Prostate gland (tissue), 2 donors: ENCODE measurements at places on chromosomes 5 and 9. TPM values are rescaled to one million over a fixed set of nuclear protein-coding genes. Genes with fewer than 3 reads are reported as not detected.

Gene MEIKIN
- total RNA-seq, result not detected

Gene TUT7
- 112 TPM for total RNA-seq

Gene UBAC1
- total RNA-seq, result 59.1 TPM

DNA sequence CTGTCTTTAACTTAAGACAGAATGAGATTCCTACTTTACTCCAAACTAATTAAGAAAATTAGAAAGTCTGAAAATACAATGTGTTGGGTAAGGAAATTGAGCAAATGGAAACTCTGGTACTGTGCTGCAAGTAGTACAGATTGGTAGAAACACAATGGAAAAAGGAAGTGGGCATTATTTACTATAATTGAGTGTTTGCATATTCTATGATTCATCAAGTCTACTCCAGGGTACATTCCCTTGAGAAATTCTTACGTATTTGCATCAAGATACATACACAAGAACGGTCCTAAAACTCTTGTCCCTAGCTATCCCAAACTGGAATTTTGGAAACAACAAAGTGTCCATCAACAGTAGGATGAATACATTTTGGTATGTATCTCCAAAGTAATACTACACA lies 123.5 kb upstream of the TARS1 start:
- H3K36me3 ChIP-seq, result no peaks in the 10 kb centered on the region
- no peak overlapping the region for H3K27ac ChIP-seq
- no peaks in the 10 kb centered on the region for H3K4me1 ChIP-seq

GRCh38 chr9:85994191-85994590 lies 53.2 kb downstream of the NAA35 start:
- H3K27me3 ChIP-seq, result no peaks in the 10 kb centered on the region
- no peak overlapping the region for H3K4me3 ChIP-seq
- H3K4me1 ChIP-seq, result no peaks in the 10 kb centered on the region
- H3K36me3 ChIP-seq, result no peaks in the 10 kb centered on the region
- H3K27ac ChIP-seq, result no peak overlapping the region

DNA sequence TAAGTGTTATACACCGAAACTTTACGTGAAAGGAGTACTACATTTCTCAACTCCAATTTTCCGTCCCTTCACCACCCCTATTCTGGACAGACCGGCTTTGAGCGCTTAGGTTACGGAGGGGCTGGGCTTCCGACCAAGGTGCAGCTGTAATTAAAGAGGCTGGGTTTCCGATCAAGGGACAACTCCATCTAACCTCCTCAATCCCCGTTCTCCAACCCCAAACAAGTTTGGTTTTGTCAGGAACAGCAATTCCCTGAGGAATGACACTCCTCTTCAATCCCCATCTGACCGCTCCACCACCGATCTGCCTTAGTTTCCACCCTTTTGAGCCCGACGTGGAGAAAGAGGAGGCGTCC lies 577 bp downstream of the TUT7 start:
- H3K36me3 ChIP-seq, result no peaks in the 10 kb centered on the region
- DNase-seq, result peak; percentile 55
- no peaks in the 10 kb centered on the region for H3K4me1 ChIP-seq
- H3K4me3 ChIP-seq, result peak overlapping the region; percentile 85
- no peaks in the 10 kb centered on the region for H3K27me3 ChIP-seq

Gene OR1L6
- not detected for total RNA-seq

DNA sequence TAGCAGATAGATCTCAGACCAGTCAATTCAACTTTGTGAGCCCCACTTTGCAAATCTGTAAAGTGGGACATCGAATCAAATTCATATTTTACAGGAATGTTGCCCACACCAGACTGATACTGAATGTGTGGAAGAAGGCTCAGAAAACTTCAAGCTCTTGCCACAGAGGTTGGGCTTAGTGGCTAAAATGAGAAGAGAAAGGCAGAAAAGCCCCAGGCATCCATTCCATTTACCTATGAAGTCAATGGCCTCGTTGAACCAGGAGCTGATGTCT lies 1.7 kb downstream of the DUSP1 start:
- peaks cover 12% of the 10 kb centered on the region for H3K36me3 ChIP-seq
- DNase-seq, result no peak
- peak overlapping the region; percentile 92 for H3K4me3 ChIP-seq
- peak overlapping the region; percentile 100 for H3K27ac ChIP-seq
- no peaks in the 10 kb centered on the region for H3K27me3 ChIP-seq
- peaks cover 6% of the 10 kb centered on the region for H3K4me1 ChIP-seq

- no peaks in the 10 kb centered on the region for H3K27me3 ChIP-seq
- no peaks in the 10 kb centered on the region for H3K36me3 ChIP-seq
- DNase-seq, result no peak
- no peak overlapping the region for H3K4me3 ChIP-seq
- H3K4me1 ChIP-seq, result no peaks in the 10 kb centered on the region
Measured at GRCh38 chr5:3011764-3012017, 260.2 kb upstream of the IRX2 start.

DNA sequence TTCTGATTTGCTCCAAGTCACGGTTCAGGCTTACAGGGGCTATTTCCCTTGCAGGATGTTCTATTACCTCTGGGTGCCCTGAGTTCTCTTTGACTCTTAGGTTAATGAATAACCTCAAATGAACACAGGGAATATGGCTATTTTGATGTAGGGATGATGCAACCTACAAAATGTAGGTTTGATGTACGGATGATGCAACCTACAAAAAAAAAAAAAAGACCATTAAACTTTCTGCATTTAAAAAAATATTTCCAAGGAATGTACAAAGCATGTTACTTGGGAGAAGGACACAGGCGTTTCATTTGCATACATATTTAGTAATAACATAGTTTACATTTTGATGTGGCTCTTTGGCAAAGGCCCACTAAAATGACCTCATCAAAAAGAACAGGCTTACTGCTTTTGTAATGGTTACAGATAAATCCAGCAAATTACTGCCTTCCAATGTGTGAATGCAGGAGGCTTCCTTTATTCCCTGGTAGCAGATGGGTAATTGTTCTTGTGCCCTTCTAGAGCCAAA lies 36.3 kb downstream of the ZNF474 start:
- no peaks in the 10 kb centered on the region for H3K36me3 ChIP-seq
- no peaks in the 10 kb centered on the region for H3K4me1 ChIP-seq
- DNase-seq, result no peak
- H3K4me3 ChIP-seq, result no peak overlapping the region
- H3K27ac ChIP-seq, result no peak overlapping the region
- no peaks in the 10 kb centered on the region for H3K27me3 ChIP-seq

- H3K27me3 ChIP-seq, result no peaks in the 10 kb centered on the region
- DNase-seq, result peak; percentile 84
- H3K4me1 ChIP-seq, result peaks cover 72% of the 10 kb centered on the region
- peak overlapping the region; percentile 90 for H3K27ac ChIP-seq
- no peak overlapping the region for H3K4me3 ChIP-seq
Measured at GRCh38 chr9:134365791-134366222, 39.6 kb downstream of the RXRA start.

DNA sequence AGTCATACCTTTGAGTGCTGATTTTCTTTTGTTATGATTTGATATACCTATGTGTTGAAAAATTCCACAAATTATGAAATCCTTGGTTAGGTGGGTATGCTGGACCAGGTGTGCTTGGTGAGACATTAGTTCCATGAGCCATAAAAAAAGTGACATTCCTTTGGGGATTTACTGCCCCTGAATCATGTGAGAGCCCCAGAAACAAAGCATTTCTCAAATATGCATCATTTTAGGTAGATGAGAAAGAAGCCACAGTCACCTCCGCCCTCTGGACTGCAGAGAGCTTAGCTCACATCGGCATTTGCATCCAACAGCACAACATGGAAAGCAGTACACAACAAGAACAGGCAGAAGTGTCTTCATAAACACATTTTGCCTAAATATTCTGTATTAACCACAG lies 55.3 kb downstream of the DAP start:
- no peak overlapping the region for H3K4me3 ChIP-seq
- no peaks in the 10 kb centered on the region for H3K27me3 ChIP-seq
- no peak for DNase-seq
- peaks cover 27% of the 10 kb centered on the region for H3K4me1 ChIP-seq

GRCh38 chr5:78765756-78766411 lies 117.3 kb upstream of the LHFPL2 start:
- H3K36me3 ChIP-seq, result no peaks in the 10 kb centered on the region
- no peak for DNase-seq
- H3K27me3 ChIP-seq, result no peaks in the 10 kb centered on the region
- no peak overlapping the region for H3K27ac ChIP-seq

Gene CEL
- total RNA-seq, result 1.7 TPM

DNA sequence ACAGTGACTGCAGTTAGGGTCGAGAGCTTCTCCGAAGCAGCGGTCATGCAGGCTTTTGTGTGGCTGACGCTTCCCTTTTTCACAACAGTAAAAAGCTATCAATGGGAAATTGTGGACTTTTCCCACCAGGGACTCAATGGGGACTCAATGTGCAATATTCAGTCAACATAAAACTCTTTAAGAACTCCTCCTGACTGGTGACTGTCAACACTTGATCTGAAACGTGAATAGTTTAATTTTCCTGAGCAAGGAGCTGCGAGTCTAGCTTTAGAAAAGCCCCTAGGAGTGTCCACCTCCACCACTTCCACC lies 28.7 kb downstream of the EXOC3 start:
- no peaks in the 10 kb centered on the region for H3K27me3 ChIP-seq
- no peak overlapping the region for H3K27ac ChIP-seq
- peak overlapping the region; percentile 85 for H3K4me3 ChIP-seq
- no peaks in the 10 kb centered on the region for H3K36me3 ChIP-seq
- peaks cover 12% of the 10 kb centered on the region for H3K4me1 ChIP-seq
- DNase-seq, result no peak

DNA sequence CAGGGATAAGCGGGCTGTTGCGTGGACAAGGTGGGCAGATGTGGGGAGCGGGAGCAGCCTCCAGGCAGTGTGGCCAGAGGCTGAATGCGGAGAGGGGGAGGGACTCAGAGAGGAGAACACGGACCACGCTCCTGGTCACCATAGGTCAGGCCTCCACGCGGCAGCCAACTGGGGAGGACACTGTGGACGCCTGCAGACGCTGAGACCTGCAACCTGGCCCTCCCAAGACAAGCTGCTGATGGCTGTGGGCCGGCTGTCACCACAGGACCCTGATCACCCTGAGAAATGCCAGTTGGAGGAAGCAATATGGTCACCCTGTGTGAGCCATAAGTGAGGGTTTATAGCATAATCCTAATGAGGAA lies 16.8 kb downstream of the LPCAT1 start:
- H3K4me1 ChIP-seq, result no peaks in the 10 kb centered on the region
- H3K36me3 ChIP-seq, result no peaks in the 10 kb centered on the region
- no peak overlapping the region for H3K4me3 ChIP-seq
- H3K27me3 ChIP-seq, result no peaks in the 10 kb centered on the region
- no peak overlapping the region for H3K27ac ChIP-seq

Gene PAIP1
- 150 TPM for total RNA-seq

Gene SMIM27
- 6.4 TPM for total RNA-seq

DNA sequence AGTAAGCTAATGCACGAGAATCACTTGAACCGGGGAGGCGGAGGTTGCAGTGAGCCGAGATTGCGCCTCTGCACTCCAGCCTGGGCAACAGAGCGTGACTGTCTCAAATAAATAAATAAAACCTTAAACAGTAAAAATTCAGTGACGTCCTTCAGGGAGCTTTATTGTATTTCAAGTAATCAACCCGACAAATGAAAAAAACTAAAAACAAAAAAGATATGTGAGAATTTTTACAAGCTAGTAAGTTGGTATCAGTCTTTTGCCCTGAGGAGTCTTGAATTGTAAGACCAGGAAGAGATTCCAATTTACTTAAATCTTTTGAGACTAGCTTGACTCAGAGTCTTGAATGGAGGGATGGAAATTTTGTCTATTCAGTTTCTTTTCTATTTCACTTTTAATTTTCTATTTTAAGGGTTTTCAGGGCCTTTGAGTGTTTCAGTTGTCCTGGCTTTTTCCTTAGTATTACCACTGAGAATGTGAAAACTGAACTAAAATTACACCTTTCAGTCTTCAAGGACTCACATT lies 126.0 kb upstream of the DHFR start:
- H3K36me3 ChIP-seq, result no peaks in the 10 kb centered on the region
- no peak overlapping the region for H3K4me3 ChIP-seq
- no peak overlapping the region for H3K27ac ChIP-seq
- H3K4me1 ChIP-seq, result no peaks in the 10 kb centered on the region
- H3K27me3 ChIP-seq, result no peaks in the 10 kb centered on the region

- no peak overlapping the region for H3K27ac ChIP-seq
- no peak for DNase-seq
- H3K4me3 ChIP-seq, result no peak overlapping the region
- no peaks in the 10 kb centered on the region for H3K27me3 ChIP-seq
Measured at GRCh38 chr5:176959051-176959450, 47.5 kb downstream of the UIMC1 start.

Gene HNRNPK
- total RNA-seq, result 447 TPM

Gene GPR150
- 0.51 TPM for total RNA-seq

GRCh38 chr5:179307013-179307800 lies 38.1 kb downstream of the ADAMTS2 start:
- H3K36me3 ChIP-seq, result no peaks in the 10 kb centered on the region
- no peaks in the 10 kb centered on the region for H3K27me3 ChIP-seq

GRCh38 chr9:8574846-8575245 lies 775.3 kb upstream of the DMAC1 start:
- H3K4me3 ChIP-seq, result no peak overlapping the region
- H3K4me1 ChIP-seq, result no peaks in the 10 kb centered on the region
- no peak overlapping the region for H3K27ac ChIP-seq
- H3K27me3 ChIP-seq, result no peaks in the 10 kb centered on the region

Gene CDC14B
- total RNA-seq, result 34.7 TPM

Gene PCDHGB2
- total RNA-seq, result 5.3 TPM
